ENCODE measurements at places on chromosomes 5 and 9.
A peak's percentile ranks its signal among the peaks of the same experiment; 100 is the strongest.

GRCh38 chr5:133249593-133249992 is 197.8 kb downstream of the HSPA4 start:
- DNase-seq: no peak

GRCh38 chr9:98862936-98863335 is 55.5 kb downstream of the GALNT12 start:
- DNase-seq: no peak

GRCh38 chr9:135252980-135253304 is 165.5 kb downstream of the OLFM1 start:
- no peak for DNase-seq

GRCh38 chr5:4758996-4759395 is 381.1 kb upstream of the ADAMTS16 start:
- no peak for DNase-seq

DNA sequence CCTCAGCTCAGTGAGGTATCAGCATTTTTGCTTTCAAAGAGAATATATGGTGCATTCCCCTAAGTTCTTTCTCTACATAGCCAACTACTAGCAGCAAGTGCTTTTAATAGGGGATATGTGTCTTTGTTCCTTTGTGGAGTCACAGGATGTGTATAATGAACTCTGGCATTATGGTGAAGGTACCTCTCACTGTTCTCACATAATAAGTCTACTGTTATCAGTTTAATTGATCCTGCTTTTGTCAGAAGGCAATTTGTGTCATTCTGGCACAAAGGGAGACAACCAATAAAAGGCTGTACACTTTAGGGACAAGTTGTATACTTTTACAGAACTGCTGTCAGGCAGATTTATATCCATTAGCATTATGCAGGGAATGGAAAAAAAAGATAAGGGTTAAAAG is 531.4 kb upstream of the RIOK2 start:
- no peak for DNase-seq

DNA sequence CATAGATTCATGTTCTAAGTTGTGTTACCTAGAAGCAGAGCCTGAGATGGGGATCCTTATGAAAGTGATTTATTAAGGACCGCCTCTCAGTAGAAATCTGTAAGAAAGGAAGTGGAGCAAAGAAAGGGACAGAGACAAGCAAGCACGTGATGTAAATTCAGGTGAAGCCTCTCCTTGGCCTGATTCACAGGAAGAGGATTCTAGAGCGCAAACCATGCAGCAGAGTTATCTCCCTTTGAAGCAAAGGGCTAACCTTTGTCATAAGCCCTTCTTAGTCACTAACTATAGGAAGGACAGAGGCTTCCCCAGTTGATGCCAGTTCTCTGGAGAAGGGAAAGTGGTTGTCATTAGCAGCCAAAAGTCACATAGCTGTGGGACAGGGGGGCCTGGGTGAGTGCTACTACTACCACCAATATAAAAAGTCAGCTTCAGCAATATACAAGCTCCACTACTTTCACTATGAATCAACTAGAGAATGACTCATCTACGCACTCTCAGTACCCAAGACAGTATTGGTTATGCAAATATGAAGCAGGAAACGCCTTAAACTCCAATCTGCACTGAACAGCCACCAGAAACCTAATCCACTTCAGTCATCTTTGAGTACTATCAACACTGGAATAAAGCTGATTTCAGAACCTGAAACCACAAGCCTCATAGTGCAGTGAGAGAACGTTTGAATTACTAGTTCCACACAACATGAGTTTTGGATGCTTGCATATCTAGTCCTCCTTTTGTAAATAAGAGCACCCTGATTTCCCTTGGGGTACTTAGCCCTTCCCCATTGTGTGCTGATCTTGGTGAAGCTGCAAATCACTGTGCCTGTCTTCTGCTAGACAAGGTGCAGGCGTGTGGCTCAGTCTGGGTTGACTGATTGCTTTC is 162.7 kb downstream of the ZNF608 start:
- DNase-seq: peak; percentile 27

GRCh38 chr9:124635285-124635684 is 128.1 kb upstream of the NR5A1 start:
- no peak for DNase-seq

DNA sequence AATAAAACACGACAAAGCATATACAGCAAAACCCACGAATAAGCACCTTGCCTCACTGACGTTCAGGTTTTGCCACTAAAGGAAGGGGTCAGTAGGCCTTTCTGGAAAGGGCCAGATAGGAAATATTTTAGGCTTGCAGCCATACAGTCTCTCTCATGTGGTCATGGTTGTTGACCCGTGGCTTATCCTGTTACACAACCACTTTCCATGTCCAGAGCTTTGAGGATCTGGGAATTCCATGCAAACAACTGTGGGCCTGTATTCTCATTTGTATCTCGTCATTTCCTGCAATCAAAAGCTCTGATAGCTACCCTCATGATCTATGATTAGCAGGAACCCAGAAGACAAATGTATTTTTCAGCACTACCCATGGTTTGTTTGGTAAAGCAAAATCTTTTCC is 108.3 kb downstream of the DRD1 start:
- DNase-seq: no peak

- no peak for DNase-seq
Measured at GRCh38 chr9:77731930-77732329, 83.8 kb upstream of the GNA14 start.

- no peak for DNase-seq
Measured at GRCh38 chr9:81814794-81815464, 113.3 kb upstream of the SPATA31D4 start.

DNA sequence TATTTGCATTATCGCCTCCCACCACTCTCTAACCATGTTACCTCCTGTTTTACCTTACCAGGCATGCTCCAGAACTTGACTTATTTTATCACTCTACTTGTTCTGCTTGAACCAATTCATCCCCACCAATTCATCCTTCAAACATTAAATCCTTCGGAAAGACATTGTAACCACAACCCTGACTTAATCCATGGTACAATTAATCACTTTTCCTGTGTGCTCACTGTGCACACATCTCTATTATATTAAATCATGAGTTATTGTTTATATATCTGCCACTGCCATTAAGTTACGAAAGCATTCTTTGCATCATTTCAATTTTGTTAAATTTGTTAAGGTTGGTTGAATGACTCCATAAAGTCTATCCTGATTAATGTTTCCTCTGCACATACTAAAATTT is 7.4 kb upstream of the C5orf46 start:
- no peak for DNase-seq

DNA sequence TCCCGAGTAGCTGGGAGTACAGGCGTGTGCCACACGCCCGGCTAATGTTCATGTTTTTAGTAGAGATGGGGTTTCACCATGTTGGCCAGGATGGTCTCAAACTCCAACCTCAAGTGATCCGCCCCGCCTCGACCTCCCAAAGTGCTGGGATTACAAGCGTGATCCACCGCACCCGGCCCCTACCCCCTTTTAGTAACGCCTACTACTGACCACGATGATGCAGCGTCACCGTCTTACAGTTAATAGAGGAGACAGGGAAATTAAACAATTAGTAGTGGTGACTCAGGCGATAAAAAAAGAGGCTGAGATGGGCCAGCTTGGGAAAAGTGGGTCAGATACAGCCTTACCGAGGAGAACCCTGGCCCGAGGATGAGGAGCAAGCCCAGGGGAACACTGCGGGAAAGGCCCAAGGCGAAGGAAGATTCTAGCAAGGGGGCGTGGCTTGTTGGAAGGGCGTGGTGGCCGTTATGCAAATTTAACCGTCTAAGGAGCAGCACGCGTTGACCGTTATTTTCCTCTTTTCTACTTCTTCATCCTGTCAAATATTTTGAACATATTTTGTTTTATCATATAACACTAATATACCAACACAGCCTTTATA is 1.6 kb upstream of the SETX start:
- DNase-seq: no peak

GRCh38 chr9:88947581-88948573 is 43.4 kb upstream of the S1PR3 start:
- DNase-seq: no peak

DNA sequence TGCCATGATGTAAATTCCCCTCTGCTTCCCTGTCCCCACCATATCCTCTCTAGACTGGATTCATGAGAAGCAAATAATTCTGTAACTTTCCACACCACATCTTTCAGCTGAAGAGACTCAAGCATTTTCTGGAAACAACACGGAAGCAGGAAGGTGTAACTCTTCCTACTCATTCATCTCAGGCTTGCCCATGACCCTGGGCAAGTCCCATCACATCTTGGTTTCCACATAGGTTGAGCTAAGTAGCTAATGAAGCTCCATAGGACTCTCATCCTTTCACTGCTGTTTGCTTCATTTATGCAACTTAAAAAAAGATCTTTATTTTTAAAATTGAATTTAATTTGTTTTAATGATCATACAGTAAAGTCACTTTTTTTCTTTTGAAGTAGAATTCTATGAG is 32.7 kb upstream of the STARD4 start:
- DNase-seq: no peak

GRCh38 chr5:94082405-94082804 is 341.0 kb upstream of the POU5F2 start:
- DNase-seq: no peak

GRCh38 chr9:121459513-121459912 is 40.1 kb downstream of the GGTA1 start:
- no peak for DNase-seq

- no peak for DNase-seq
Measured at GRCh38 chr9:109120204-109120789, 550 bp upstream of the TMEM245 start.

- DNase-seq: no peak
Measured at GRCh38 chr5:73229271-73229670, 56.3 kb downstream of the TMEM174 start.

- no peak for DNase-seq
Measured at GRCh38 chr9:32533336-32533735, 7.3 kb upstream of the RIGI start.

GRCh38 chr5:55634209-55634805 is 77.8 kb downstream of the SLC38A9 start:
- no peak for DNase-seq

- DNase-seq: no peak
Measured at GRCh38 chr9:79709743-79710674, 138.2 kb downstream of the TLE4 start.

DNA sequence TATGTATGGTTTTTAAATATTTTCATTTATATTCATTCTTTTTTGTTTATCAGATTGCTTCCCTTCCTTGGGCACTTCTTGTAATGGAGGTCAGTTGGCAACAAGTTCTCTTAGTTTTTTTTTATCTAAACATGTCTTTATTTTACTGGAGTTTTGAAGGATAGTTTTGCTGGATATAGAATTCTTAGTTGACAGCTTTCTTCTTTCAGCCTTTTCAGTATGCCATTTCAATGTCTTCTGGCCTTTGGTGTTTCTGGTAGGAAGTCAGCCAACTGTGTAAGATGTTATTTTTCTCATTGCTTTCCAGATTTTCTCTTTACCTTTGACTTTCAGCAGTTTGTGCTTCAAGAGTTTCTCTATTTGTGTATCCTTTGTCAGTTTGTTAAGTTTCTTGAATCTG is 14.2 kb downstream of the SLC12A2 start:
- DNase-seq: no peak

DNA sequence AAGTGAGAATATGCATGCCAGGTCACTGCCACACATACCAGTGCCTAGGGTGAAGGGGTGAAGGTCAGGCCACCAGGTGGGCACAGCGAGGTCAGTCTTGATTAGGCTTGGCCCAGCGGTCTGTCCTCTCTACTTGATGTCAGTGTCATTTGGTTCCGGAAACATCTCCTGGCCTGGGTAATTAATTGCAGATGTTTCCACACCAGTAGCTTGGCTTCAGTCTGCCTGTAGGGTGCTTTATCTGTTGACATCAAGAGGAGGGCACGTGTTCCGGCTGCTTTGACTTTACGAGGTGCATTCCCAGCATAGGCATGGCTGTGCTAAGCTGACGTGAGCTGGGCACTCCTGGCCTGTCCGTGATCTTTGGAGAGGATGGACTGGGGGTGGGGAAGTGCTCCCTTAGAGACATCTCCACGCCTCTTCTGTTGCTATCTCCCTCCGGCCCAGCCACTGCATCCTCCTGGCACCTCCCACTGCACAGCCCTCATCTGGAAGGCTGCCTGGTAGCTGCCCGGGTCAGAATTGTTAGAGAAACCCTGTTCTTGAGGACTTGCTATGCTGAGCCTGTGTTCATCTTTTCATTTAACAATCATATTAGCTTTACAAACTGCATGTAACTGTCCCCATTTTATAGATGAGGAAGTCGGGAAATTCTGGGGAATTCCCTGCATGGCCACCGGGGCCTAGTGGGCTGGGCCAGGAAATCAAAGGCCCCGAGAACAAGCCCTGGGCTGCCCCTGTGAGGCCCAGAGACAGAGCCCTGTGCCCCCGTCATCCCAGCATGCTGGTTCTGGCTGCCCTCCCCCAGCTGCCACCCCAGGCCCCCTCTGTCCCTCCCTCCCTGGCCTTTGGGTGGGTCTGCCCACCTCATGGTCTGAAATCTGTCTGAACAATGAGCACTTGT is 29.1 kb downstream of the JADE2 start:
- peak; percentile 64 for DNase-seq

DNA sequence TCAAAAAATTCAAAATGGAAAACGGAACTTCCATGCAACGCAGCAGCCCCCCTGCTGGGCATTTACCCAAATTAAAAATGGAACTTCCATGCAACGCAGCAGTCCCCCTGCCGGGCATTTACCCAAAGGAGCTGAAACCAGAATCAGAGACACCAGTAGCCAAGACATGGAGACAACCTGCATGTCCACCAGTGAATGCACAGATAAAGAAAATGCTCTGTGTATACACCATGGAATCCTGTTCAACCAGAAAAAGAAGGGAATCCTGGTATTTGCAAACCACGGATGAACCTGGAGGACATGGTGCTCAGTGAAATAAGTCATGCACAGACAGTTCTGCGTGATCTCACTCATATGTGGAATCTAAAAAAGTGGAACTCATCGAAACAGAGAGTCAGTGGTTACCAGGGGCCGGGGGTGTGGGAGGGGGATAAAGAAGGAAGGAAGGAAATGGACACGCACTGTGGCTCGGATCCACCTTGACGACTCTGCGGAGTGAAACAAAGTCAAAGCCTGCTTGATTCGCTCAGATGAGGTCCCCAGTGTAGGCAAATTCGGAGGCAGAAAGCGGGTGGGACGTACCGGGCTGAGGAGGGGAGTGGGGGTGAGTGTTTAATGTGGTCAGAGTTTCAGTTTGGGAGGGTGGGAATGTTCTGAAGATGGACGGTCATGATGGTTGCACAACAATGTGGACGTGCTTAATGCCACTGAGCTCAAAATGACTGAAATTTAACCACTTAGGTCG is 40.2 kb upstream of the EXOC3 start:
- no peak for DNase-seq

DNA sequence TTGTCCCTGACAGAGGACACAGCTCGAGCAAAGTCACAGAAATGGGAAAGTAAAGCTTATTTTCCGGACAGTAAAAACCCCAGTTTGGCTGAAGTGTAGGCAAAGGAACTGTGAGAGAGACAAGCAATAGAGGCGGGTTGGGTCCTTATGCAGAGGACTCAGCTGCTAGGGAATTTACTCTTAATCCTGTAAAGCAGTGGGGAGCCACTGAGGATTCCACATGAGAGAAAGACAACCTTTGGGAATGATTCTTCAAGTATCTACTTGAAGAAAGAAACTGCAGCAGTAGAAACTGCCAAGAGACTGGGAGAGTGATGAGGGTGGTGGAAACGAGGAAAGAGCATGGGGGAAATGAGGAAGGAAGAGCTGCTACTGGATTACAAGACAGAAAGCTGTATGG is 20.2 kb downstream of the ASTN2 start:
- DNase-seq: no peak

- DNase-seq: no peak
Measured at GRCh38 chr5:141958113-141958512, at the start of gene PCDH12. Gene PCDH12 (minus strand): TSS chr5:141958202. CDS start chr5:141957851, 351 bp downstream.

- no peak for DNase-seq
Measured at GRCh38 chr5:132680780-132681475, 7.1 kb downstream of the IL4 start.

- DNase-seq: no peak
Measured at GRCh38 chr5:172858990-172859811, 25.1 kb downstream of the ERGIC1 start.
